NCI-H1092 (cell line): ENCODE measurements at places on chromosomes 7 and 10.

- DNase-seq = no peak
Measured at GRCh38 chr7:139183878-139184338, 47.1 kb upstream of the UBN2 start.

- DNase-seq = no peak
Measured at GRCh38 chr10:52297747-52298146, 16.3 kb upstream of the DKK1 start.

- no peak for DNase-seq
Measured at GRCh38 chr10:47059606-47060311, 148.5 kb downstream of the PTPN20 start.

GRCh38 chr10:34866848-34867247, 51.8 kb upstream of the PARD3 start:
- DNase-seq = no peak

DNA sequence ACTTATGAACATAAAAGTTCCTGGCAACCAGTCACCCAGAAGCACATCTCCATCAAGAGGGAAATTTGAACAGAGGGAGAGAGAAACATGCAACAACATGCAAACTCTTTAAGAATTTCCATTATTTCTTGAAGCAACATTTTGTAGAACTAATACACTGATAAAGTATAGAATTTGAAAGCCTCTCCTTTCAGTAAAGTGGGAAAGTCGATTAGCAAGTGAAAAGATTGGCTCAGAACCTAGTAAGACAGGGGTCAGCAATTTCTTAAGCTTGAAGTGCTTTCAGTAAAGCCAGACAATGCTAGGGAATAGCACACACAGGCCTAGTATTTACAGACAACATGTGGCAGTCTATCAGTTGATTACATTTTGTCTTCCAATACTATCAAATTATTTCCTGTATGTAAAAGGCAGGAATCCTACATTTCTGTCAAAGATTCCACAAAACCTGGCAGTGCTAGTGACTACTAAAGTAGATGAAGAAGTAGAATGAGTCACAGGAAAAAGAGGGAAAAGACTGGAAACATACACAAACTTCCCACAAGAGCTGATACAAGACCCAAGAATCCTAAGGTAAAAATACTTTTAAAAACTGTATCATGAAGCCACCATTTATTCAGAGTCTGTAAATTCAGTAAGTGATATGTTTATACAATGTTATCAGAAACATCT, 25.2 kb downstream of the DNAJC1 start:
- DNase-seq = no peak

- DNase-seq = no peak
Measured at GRCh38 chr7:81285142-81285871, 366.5 kb upstream of the SEMA3C start.

DNA sequence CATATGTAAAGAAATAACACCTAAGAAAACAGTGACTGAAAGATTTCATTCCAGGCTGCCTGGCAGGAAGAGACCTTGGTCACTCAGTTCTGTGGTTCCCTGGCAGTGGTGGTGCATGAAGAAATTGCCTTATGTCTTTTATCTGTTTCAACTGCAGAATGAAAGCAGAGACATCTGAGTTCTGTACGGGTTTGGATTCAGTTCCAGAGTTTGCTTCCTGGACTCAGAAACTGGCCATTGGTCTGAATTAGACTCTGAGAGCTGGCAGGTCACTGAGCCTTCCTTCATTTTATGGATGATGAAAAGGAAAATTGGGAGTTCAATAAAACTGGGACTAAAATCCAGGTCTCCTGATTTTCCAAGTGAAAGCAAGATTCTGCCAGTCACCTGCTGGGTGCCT, 428.9 kb upstream of the AUTS2 start:
- no peak for DNase-seq

DNA sequence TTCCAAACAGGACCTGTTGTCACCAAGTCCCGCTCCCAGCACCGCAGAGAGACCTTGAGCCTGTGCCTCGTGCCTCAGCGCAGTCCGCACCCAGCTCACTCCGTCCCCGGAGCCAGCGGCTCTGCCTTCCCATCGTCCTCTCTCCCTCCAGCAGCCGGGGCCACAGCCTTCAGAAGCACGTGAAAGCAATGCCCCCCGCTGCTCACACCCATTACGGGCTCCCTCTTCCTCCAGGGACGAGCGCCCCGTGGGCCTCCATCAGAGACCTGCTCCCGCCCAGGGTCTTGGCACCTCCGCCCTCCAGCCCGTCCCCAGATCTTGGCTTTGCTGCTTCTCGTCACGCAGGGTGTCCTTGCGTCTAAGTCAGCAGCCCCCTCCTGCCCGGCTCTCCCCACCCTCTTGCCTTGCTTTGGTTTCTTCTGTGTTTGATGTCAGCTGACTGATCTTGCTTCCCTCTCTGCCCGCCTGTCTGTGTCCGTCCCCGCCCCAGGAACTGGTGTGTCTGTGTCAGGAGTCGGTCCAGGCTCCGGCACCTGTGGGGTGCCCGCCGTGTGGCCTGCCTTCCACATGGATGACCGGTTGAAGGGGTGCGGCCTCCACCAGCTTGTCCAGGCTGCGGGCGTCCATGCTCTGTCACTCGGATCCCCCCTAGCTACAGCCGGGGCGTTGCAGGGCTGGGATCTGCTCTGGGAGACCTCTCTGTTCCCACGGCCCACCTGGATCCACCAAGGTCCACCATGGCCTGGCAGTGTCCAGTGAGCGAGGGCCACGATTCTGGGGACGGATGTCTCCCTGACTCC, 61.9 kb downstream of the FOXL3 start:
- DNase-seq = no peak

- DNase-seq = no peak
Measured at GRCh38 chr7:103292122-103292521, 5.1 kb upstream of the PMPCB start.
